Pulmonary artery endothelial cell (primary cell): ENCODE measurements at places on chromosomes 11 and 22.

GRCh38 chr22:45995405-45996101 lies 18.6 kb upstream of the WNT7B start:
- DNase-seq: no peak

DNA sequence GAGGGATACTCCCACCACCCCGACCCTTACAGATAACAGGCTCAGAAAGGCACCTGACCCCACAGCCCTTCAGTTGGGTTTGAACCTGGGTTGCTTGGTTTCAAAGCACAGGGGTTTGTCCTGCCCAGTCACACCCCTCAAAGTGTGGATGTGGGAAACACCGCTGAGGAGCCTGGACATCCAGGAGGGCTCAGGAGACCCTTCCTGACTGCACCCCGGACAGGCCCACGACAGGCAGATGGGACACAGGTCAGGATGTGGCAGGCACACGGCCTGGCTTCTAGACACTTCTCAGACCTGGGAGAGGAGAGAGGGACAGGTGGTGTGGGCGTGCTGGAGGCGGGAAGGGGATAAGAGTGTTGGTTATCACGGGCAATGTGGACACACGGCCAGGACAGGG lies 932.3 kb downstream of the BRD1 start:
- no peak for DNase-seq

DNA sequence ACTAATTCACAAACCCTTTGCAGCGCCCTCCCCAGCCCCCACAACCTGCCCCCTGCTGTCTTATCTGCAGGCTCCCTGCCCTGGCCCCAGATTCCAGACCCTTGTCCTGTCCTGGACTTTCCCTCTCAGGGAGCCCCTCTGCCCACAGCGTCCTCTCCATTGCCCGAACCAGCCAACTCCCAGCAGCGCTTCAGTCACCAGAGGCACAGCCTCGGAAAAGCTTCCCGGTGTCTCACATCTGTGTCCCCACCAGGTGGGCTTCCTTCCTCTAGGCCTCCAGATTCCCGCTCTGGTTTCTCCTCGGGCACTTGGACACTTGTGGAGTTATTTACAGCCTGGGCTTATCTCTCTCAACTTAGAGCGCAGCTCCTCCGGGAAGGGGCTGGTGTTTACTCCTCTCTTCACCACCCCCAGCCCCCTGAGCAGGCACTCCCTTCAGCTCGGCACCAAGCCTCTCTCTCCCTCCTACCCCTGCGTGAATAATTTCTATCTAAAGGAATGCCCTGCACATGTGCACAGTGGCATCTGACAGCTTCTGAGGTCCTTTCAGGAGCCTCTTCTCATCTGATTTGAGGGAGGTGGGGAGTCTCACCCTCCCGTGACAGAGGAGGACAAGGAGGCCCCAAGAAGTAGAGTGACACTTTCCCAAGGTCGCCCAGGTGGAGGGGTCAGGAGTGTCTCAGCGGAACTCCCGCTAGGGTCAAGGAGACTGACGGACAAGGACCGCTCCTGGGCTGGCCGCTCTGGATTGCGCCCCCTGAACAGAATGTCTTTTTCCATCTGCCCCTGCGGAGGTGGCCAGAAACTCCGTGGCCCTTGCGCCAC lies 838 bp downstream of the WNT11 start:
- no peak for DNase-seq

DNA sequence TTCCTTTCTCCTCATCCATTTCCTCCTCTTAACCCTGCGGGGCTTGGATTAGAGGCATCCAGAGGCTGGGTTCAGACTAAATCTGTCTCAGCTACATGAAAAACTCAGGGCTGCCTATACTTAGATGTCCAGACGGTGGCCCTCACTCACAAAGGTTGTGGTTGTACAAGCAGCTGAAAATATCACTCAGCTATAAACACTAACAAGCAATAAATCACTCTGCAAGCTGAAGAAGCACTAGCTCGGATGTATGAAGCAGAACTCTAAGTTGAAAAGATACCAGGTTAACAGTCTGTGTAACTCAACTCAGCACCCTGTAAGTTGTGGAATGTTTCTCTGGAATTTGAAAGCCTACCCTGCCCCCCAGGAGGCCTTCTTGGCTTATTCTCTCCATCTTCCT lies 82.9 kb downstream of the EXT2 start:
- no peak for DNase-seq

GRCh38 chr22:17523925-17524324 lies 39.4 kb upstream of the SLC25A18 start:
- DNase-seq: no peak

GRCh38 chr11:103295704-103296103 lies 186.5 kb downstream of the DYNC2H1 start:
- DNase-seq: no peak
